ENCODE measurements at places on chromosomes 11 and 22.
A peak's percentile ranks its signal among the peaks of the same experiment; 100 is the strongest.

- DNase-seq: no peak
Measured at GRCh38 chr11:72081821-72082453, 1.3 kb downstream of the LRRC51 start.

DNA sequence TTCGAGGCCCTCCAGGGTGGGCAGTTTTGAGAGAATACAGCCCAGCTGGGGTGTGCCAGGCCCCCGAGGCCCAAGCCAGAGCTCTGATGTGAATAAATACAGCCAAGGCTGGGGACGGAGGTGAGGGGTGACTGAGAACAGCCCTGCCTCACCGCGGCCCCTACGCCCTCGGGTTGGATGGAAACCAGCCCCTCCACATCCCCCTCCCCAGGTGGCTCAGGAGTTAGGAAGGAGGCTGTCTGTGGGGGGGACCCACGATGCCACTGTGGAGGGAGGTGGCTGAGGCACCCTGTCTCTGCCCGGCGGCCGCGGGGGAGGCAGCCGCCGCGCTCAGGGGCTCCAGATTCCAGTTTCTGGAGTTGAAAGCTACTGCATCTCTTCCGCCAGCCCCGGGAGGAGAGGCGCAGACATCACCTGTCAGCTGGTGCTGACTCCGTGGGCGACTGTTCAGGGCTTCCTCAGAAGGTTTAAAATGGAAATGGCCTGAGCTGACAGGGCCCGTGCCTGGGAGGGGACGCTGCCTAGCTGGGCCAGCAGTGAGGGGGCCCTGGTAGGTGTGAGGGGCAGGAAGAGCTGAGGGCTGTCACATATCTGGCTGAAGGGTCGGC is 1.4 kb downstream of the FLRT1 start:
- no peak for DNase-seq

GRCh38 chr11:130213143-130213978 is 53.8 kb downstream of the ST14 start:
- peak; percentile 86 for DNase-seq

DNA sequence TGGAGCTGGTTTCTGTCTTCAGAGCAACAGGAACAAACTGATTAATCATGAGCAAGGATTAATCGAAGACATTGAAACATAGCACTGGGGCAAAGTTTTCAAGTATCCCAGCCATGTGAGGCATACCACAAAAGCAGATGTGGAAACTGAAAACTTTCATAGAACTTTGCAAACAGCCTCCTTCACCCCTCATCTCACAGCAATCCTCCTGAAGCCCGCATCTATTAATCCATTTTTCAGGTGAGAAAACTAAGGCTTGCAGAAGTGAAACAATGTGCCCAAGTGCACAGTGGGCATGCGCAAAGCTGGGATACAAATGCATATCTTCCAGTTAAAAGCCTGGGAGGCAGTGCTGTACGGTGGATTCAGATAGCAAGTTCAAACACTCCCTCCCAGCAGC is 58.6 kb upstream of the HMGXB4 start:
- no peak for DNase-seq

DNA sequence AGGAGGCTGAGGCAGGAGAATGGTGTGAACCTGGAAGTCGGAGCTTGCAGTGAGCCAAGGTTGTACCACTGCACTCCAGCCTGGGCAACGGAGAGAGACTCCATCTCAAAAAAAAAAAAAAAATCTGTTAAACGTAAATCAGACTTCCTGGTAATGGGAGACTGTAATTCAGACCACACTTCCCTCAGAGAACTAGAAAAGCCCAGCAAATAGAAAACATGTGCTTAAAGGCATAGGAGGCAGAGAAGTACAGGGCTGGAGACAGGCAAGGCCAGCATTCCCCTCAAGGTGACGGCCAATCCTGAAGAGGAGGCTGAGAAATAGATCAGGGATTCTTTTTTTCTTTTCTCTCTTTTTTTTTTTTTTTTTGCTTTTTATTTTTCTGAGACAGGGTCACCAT is 8.2 kb downstream of the GGT5 start:
- no peak for DNase-seq

DNA sequence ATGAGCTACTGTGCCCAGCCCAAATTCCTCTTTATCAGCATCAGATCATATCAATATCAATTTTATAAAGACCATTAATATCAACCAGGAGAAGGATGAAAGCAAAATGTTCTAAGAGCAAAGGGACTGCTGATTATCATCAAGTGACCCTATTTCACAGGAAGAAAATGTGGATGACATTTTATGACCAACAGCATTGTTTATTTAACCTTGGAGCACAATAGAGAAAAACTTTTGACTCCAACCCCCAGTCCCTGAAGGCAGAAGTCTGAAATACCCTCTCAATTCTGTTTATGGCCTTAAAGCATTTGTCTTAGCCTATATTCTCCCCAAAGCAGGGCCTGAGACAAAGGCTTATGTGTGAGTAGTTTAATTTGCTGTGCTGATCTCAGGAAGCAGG is 11.3 kb upstream of the ALG8 start:
- no peak for DNase-seq

GRCh38 chr11:70853068-70853769 is 399.2 kb downstream of the SHANK2 start:
- DNase-seq: no peak

DNA sequence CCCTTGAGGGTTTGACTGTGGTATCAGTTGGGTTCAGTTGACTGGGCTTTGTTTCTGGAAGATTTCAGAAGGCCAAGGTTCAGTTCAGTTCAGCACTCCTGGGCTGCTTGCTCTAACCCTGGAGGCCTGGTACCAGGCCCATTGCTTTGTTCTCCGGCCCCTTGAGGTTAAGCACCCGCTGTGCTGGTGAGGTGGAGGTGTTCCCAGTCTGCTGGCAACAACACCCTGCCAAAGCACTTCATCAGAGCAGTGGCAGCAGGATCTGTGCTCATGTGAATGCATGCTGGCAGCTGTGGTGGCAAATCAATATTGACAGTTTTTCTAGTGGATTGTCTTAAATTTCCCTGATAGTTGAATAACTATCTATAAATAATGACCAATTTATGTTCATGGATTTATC is 3.8 kb upstream of the SCGB1D1 start:
- DNase-seq: no peak

Data from stimulated activated CD8-positive, alpha-beta memory T cell treated with anti-CD3 and anti-CD28 coated beads, Interleukin-4, amount 100 ng/mL, for 48 hours (primary cell).